ENCODE measurements at places on chromosomes 6 and 20.

- no peak for DNase-seq
Observed at GRCh38 chr20:46530640-46531039, 17.3 kb upstream of the ZNF334 start.

GRCh38 chr6:56235245-56235644 is 12.1 kb downstream of the COL21A1 start:
- no peak for DNase-seq

DNA sequence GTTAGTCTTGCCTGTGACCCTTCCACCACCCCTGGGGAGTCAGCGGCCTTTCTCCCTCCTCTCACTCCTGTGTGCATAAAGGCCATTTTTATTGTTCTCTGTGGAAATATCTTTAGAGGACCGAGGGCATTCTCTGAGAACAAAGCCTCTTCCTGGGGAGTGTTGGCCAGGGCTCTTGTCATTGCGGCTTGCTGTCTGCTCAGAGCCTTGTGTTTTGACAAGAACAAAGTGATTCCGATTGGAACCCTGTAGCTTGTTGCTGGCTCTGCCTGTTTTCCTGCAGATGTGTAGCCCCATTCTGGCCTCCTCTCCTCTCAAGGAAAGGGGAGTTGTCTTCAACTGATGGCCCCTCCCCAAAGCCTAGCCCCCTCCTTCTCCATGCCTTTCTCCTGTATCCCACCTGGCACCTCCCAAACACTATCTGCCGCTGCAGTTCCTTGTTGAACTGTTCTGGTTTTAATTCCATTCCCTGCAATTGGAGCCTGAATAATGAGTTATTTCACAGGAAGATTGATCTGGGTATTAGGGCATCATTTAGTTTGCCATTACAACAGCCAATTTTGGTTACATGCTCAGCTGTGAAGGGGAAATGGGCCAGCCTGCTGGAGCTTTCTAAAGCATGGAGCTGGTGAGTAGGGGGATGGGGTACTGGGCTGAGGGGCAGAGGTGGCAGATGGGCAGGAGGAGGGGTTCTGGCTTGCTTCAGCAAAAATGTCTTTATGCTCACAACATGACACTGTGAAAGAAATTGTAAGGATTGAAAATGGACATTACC is 252.5 kb downstream of the LRFN2 start:
- no peak for DNase-seq

DNA sequence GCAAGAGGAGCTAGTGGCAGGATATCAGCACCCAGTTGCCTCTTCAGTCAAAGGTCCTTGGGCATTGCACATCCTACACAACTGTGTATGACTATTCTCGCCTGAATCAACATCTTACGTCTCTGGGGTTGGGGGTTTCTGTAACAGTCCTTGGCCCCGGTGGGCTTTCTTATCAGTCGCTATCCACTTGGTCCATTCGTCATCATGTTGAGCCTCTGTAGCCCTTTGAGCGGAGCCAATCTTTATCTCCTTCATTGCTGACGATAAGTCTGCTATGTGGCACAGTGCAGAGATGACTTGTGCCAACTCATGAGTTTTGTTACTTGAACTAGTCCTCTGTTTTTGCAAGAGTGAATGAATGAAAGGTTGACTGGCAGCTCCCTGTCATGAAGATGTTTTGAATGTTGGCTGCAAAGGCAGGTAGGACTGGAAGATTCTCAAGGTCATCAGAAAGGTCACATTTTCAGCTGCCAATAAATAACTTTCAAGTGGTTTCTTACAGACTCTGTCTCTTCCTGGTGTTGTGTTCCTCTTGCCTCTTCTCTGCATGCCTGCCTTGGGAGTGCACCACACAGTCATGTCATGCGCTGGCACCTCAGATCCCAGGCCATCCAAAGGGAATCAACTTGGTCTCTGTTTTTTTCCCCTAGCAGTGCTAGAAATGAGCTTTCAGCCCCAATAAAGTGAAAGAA is 238.9 kb downstream of the SLC24A3 start:
- no peak for DNase-seq

GRCh38 chr6:134619077-134619476 is 301.2 kb upstream of the SGK1 start:
- no peak for DNase-seq

DNA sequence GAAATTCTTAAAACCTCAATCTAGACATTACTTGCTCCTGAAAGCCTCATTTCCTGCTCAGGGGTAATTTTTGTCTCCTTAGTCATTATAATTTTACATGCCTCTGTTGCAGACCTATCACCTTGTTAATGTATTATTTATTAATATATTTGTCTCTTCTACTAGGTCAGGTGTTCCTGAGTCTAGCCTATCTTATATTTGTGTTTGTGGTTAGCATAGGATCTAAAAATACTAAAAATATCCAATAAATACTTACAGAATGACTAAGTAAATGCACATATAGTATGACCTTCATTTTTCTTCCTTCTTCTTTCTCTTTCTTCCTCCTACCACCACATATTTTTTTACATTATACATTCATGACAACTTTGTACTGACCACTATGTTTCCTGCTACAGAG is 268.9 kb upstream of the HS3ST5 start:
- no peak for DNase-seq

GRCh38 chr20:50913690-50914375 is 17.4 kb downstream of the ADNP start:
- no peak for DNase-seq

- no peak for DNase-seq
Observed at GRCh38 chr6:139296927-139297326, 5.1 kb upstream of the TXLNB start.

Measured in SK-N-DZ (cell line).